MV-4-11 (cell line): ENCODE measurements at places on chromosomes 1 and 21.
A peak's percentile ranks its signal among the peaks of the same experiment; 100 is the strongest.

DNA sequence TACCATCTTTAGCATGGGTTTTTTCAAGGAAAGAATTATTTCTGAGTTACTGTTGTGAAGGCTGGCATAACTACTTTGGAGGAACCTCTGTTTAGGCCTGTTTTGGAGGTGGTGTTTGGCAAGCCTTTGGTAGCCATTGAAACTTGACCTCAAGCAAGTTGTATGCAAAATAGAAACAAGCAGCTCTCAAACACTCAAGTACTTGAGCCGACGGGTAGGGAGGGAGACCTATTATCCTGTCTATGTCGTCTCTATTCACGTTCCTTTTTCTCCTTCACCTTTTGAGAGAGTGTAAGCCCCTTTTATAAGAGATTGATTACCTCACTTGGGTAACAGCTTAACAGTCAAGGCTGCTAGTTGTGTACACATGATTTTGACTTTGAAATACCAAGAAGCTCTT, 878.3 kb upstream of the CXADR start:
- DNase-seq, result no peak

- DNase-seq, result peak; percentile 24
These were observed 70.3 kb upstream of the CAMK1G start for GRCh38 chr1:209513226-209513625.

DNA sequence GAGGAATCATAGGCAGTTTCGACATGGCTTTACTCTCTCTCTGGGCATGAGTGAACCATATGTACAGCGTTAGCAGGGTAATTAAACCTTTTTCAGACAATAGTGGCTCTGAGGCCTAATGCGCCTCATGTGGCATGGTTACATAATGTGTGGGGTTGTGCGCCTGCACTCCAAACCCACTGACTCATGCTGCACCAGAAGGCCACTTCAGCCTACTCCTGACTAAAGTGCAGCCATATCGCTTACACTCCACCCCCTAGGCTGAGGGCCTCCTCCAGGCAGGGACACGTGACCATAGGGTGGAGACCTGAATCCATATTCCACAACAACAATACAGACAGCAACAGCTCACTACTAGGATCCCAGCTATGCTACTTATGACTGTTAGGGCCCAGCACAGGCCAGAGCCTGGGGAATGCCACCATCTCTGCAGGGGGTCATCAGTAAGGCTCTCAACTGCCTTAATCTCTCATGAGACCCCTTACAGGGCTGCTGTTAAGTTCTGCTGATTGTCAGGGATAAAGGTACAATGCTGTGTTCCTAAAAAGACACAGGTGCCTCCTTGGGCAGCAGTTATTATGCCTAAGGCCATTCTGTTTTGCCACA, 13.4 kb upstream of the ODF2L start:
- DNase-seq, result peak; percentile 87

DNA sequence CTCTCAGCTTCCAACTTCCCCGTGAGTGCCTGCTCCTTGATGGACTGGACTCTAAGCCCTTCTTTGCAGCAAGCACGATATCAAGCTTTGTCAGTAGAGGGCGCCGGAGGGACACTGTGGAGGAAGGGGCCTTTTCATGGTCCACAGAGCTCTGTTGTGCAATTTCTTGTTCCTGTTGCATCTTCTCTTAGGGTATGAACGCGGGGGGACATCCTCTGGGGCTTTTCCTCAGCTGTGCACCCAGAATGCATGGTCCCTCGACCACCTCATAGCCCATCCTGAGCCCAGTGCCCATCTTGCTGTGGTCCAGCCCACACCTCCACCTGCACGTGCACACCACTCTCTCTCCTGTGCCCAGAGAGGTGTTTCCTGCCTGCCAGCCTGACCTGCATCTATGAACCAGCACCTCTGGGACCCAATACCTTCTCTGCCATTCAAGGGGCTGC, 556.8 kb downstream of the PTPRU start:
- DNase-seq, result peak; percentile 87

GRCh38 chr1:11862890-11863289, 4.1 kb upstream of the NPPB start:
- peak; percentile 39 for DNase-seq

- peak; percentile 65 for DNase-seq
These were observed 31.0 kb downstream of the ATP5PO start for GRCh38 chr21:33884376-33885171.

GRCh38 chr1:155017946-155018316, 15.3 kb downstream of the ZBTB7B start:
- DNase-seq, result no peak

DNA sequence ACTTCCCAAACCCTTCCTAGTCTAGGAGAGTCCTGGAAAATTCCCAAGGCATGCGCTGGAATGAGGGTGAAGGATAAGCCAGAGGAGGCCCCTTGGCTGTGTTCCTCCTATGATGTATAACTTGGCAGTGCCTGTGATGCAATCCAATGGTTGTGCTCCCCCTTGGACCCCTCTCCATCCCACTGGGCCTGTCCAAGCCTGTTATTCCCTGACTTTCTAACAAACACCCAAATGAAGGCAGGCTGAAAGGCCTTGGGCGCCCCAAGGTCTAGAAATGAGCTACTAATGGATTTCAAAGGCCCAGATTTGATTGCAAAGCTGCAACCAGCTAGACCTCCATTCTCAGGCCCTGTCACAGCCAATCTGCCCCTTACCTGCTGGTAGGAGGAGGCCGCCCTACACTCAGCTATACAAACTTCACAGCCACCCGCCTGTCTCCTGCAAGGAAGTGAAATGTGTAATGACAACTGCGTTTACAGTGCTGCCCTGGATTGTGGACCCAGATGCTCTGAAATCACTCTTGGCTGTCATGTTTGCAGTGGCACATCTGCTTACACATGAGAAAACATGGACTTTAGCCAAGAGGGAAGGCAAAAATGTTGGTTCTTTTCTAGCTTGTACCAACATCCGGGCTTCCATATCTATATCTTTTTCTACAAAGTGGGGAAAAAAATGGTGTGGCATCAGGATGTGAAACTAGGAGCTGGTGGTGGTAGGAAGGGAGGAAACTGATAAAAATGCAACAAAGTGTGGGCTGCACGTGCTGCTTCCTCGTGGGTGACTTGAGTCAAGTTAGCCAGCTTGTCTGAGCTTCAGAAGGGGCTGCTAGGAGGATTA, 130.4 kb downstream of the TRABD2B start:
- DNase-seq, result no peak

- peak; percentile 20 for DNase-seq
These were observed 24.0 kb downstream of the PLA2G5 start for GRCh38 chr1:20093940-20094391.

- no peak for DNase-seq
These were observed 24.5 kb downstream of the KIAA0319L start for GRCh38 chr1:35532497-35533223.

DNA sequence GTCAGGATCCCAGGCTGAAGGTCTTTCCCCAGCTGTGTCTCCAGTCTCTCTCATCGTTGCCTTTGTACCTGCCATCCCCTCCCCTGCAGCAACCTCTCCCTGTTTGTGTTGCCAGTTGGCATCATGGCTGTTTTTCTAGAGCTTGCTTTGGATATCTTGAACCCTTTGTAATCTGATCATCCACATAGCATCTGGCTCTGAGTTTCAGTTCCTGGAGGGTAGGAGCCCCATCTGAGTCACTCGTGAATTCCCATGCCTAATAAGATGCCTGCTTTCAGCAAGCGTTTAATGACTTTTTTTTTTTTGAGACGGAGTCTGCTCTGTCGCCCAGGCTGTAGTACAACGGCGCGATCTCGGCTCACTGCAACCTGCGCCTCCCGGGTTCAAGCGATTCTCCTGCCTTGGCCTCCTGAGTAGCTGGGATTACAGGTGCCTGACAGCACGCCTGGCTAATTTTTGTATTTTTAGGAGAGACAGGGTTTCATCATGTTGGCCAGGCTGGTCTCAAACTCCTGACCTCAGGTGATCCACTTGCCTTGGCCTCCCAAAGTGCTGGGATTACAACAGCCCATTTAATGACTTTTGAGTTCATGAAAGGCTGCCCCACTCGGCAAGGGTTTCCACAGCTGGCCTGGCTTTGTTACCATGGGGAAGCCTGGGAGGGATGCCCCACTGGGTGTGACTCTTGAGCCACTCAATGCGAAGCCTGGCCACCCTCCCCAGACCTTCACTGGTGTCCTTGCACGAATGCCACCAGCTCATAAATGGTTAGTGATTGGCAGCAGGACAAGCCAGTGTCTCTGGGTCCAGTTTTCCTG, 11.9 kb downstream of the ALPL start:
- peak; percentile 82 for DNase-seq

DNA sequence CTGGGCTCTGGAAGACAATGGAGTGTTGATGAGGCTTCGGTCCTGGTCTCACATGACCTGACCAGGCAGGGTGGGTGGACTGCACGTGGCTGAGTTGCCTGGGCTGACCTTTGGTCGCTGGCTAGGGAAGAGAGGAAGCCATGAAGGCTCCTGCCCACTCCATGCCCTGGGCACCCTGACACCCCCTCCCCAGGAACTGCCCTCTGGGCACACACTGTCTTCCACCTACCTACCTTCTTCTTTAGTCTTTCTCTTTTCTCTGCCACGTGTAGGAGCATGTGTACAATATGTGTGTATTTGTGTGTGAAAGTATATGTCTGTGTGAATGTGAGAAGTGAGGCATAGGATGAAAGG, 15.1 kb downstream of the POU3F1 start:
- DNase-seq, result no peak

DNA sequence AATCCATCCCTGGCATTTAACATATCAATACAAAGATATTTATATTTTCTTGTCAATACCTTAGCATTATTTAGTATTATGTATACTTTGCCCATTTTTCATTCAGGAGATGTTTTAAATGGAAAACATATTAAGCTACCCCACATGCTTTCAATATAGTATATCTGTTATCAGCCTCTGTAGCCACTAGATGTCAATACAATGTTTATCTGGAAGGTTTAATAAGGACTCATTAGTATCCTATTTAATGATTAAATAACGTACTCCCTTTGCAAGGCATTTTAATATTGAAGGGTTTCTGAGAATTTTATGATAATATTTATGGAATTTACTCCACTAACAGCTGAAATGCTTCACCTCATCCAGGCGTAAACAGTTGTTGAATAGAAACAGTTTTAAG, 329.5 kb upstream of the ADGRL2 start:
- no peak for DNase-seq
